Stimulated activated CD4-positive, alpha-beta T cell treated with anti-CD3 and anti-CD28 coated beads, TNF-alpha, amount 100 ng/mL, for 24 hours (primary cell): ENCODE measurements at places on chromosomes 5 and 9.

- DNase-seq = no peak
These were observed 7.2 kb upstream of the ABLIM3 start for GRCh38 chr5:149133795-149134777.

DNA sequence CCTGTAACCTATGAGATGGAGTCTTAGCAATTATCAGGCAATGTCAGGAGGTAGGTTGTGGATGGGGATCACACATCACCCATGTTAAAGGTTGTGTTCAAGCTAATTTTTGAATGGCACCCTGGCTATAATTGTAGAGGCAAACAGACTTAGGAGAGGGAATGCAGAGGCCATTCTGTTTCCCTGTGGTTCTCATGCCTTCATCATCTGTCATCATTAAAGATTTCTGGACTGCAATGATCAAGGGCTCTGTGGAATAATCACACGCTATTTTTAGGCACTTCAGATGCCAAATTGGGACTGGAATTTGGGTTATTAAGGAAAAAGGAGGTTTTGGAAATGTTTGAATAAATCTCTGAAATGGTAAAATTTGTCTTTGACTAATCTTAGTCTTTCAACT lies 1065.4 kb downstream of the TAF11L14 start:
- no peak for DNase-seq

GRCh38 chr9:93126151-93126781 lies 7.8 kb downstream of the NINJ1 start:
- no peak for DNase-seq

- no peak for DNase-seq
These were observed 157.1 kb downstream of the ZNF462 start for GRCh38 chr9:107020040-107020530.

- DNase-seq = peak; percentile 1
These were observed 29.7 kb downstream of the TEX10 start for GRCh38 chr9:100322954-100323536.

DNA sequence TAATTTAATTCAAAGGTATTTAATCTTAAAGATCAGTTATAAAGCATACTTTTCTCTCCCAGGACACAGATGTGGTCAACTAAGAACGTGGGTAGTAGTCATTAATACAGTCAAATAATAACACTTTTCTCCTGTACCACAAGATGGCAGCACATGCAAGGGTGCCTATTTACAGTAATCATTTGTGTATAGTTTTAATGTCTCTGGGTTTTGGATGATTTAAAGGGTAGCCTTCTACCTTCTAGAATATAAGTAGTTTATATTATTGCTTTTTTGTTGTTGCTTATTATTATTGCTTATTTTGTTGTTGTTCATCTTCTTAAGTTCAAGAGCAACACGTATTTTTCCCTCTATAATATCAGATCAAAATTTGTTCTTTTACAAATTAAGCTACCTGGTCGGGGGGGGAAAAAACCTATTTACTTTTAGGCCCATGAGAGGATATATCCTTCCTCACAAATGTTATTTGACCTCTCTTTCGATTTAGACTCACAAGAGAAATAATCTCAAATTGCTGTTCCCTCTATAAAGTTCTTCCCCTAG lies 59.6 kb upstream of the SLC27A6 start:
- no peak for DNase-seq

DNA sequence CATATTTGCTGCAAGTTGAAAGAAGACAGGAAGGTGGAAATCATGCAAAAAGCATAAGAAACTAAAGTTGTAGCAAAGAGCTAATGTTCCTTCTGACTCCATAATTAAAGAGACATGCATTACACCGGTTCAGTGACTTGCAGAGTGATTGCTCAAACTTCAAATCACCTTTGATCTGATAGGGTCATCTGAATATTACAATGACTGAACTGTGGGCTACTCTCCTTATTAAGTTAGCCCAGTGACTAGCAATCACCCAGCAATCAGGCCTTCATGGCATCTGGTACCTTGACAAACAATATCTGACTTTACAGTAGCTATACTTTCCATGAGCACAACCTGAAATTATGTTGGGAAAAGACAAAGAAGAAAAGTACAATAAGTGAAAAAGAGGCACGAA lies 84.9 kb downstream of the NREP start:
- no peak for DNase-seq

- DNase-seq = no peak
These were observed 118.6 kb upstream of the COL5A1 start for GRCh38 chr9:134522976-134523375.

- no peak for DNase-seq
These were observed 8.3 kb downstream of the PPIC start for GRCh38 chr5:123028222-123028621.

DNA sequence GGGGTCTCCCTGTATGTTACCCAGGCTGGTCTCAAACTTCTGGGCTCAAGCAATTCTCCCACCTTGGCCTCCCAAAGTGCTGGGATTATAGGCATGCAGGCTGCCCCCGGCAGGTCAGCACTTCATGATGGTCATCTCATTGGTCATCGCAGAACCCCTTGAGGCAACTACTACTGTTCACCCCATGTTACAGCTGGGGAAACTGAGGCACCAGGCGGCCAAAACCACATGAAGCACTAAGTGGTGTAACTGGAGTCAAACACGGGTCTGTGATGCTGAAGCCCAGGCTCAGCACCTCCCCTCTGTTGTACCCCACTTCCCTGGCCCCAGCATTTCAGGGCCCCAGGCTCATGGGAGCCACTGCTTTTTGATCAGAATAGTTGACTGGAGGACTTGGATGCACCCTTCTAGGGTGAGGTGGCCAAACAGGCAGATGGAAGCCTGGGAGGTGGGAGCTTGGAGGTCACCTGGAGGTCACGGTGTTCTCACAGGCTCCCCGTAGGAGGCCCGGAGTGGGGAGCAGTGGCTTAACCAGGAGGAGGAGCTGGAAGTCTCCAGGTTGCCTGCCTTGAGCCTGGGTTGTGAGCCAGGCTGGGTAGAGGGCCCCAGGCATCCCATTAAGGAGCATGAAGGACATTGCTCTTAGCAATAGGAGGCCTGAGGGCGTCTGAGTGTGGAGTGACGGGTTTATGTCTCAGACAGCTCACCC lies 57.3 kb upstream of the RPL26L1 start:
- no peak for DNase-seq

GRCh38 chr9:133114886-133115603 lies 6.0 kb downstream of the RALGDS start:
- DNase-seq = no peak

DNA sequence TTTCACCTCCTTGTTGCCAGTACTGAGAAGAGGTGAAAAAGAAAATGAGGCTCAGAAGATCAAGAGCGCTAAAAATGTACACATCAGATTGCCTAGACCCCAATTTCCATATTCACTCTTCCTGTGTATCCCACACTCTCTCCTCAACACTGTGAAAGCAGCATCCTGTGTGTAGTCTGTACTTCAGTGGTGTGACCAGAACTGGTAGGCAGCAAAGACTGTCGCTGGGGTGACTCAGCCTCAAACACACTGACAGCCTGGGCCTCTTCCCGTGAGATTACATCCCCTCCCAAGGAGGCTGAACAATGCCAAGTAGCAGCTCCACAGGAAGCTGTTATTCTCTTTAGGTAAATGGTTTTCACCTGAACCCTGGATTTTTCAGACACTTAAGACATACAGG lies 135.5 kb downstream of the CCDC192 start:
- no peak for DNase-seq

DNA sequence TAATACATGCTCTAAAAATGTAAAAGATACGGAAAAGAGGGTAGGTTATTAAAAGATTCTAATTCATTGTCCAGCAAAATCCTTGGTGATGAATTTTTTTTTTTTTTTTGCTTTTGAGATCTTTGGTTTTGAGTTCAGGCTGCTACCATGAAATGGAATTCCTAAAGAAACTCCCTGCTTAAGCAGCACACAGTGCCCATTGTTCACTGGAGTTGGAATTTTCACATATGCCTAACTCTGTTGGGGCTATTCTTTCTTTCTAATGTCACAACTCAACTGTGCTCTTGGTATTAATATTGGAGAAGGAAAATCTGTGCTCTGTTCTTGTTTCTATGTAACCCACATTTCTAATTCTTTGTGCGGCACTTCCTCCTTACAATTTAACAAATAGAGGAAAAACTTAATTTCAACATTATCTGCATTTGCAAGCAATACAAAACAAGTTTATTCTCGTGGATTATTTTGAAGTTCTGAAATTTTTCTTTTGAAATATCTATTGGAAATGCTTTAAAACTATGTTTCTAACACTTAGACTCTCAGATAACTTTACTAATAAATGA lies 21.6 kb downstream of the MATR3 start:
- DNase-seq = no peak

DNA sequence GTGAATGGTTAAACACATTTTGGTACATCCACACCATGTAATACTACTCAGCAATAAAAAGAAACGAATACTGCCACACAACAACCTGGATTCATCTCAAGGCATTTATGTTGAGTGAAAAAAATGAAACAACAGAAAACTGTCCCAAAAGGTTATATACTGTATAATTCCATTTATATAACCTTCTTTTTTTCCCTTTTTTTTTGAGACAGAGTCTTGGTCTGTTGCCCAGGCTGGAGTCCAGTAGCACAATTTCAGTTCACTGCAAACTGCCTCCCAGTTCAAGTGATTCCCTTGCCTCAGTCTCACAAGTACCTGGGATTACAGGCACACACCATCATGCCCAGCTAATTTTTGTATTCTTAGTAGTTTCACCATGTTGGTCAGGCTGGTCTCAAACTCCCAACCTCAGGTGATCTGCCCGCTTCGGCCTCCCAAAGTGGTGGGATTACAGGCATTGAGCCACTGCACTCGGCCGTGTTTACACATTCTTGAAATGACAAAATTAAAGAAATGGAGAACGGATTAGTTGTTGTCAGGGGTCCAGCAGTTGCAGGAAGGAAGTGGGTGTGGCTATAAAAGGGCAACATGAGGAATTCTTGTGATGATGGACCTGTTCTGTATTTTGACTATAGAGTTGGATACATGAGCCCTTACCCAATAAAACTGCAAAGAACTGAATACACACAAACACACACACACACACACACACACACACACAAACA lies 17.4 kb downstream of the PPP6C start:
- DNase-seq = no peak

- DNase-seq = no peak
These were observed 473.5 kb downstream of the ACTL7B start for GRCh38 chr9:108382310-108382709.

DNA sequence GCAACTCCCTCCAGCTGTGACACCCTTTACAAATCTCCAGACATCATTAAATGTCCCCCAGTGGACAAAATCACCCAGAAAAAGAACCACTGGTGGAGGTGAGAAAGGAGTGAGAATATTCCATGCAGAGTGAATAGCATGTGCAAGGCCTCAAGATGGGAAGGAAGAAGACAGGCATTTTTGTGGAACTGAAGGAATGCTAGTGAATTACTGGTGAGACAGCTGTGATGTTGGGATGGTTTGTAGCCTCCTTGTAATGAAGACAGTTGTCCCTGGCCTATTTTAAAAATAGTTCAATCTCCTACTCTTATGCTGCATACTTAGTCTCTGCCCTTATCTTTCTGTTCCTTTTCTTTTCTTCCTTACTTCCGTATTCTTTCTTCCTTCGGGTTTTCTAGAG lies 124.9 kb upstream of the RPS23 start:
- no peak for DNase-seq

GRCh38 chr9:107946364-107947141 lies 457.0 kb upstream of the KLF4 start:
- DNase-seq = no peak

GRCh38 chr5:3658929-3659328 lies 63.3 kb downstream of the IRX1 start:
- no peak for DNase-seq

DNA sequence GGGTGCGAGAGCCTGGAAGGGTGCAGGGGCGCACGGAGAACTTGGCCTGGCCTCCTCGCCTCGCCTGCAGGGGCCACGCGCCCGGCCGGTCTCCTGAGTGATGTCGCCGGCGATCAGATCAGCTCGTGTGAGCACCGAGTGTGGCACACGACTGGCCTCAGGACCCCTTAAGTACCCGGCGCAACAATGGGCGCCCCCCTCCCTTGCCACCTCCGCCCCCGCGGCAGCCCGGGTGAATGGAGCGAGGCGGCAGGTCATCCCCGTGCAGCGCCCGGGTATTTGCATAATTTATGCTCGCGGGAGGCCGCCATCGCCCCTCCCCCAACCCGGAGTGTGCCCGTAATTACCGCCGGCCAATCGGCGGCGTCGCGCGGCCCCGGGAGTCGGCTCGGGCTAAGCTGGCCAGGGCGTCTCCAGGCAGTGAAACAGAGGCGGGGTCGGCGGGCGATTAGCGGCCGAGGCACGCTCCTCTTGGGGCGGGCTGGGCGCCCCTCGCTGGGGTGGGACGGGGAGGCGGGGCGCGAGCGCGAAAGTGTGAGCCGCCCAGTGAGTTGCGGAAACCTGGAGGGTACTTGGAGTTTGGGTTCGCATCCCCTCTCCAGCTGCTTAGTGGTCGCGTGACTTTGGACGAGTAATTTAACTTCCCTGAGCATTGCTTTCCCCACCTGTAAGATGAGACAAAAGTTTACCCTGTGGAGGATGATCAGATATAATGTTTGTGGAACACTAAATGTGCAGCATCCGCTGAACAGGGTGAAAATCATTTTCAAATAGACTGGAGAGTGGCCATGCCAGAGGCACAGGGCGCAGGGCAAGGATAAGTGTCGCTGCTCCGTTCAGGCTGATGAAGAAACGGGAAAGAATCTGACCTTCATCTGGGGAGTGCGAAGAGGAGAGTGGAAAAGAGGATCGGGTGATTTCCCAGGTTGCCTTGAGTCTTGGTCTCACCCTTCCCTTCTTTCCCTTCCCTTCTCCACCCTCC lies at the start of gene NEUROG1:
NEUROG1 (minus strand) TSS at position 145 of the 982 bp plus-strand sequence. CDS start 274 bp downstream, outside the sequence.
- no peak for DNase-seq

GRCh38 chr9:138028596-138028995 lies 151.0 kb downstream of the CACNA1B start:
- DNase-seq = no peak

DNA sequence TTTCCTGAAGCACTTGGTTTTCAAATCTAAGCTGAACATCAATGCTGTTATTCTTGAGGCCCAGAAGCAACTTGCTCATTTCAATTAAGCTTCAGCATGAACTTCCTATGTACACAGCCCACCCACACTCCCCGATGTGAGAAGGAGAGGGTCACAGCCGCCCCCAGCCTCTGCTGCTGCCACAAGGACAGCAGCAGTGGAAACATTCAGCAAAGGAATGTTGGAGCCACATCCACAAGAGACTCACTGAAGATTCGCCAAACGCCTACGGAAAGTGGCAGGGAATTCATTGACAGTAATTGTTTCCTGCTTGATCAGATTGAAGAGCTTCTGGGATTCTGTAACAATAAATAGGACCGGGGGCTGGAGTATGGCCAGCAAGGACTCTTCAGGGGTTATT lies 2.9 kb downstream of the TGFBI start:
- DNase-seq = no peak

- DNase-seq = no peak
These were observed 155.1 kb upstream of the ZNF462 start for GRCh38 chr9:106707738-106708474.

DNA sequence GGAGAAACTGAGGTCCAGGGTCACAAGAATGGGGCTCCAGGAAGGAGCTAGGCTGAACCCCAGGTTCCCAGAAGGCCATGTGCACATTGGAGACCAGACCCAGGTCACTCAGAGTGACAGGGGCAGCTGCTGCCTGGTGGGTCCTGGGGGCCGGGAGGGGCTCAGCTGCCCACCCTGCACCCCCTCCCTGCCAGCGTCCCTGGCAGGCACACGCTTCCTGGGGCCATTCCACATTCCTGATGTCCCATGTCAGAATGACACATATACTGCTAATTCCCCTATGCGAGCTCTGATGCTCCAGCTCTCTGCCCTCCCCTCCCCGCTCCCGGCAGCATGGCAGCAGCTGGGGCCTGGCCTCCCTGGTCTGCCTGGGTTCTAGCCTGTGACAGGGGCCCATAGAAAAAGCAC lies 14.0 kb downstream of the FGFR4 start:
- DNase-seq = no peak

GRCh38 chr5:57402348-57402747 lies 80.3 kb downstream of the ACTBL2 start:
- DNase-seq = no peak

- peak; percentile 32 for DNase-seq
These were observed 467 bp downstream of the C9orf78 start for GRCh38 chr9:129834489-129835127.
